Placental pericyte (primary cell): ENCODE measurements at places on chromosomes 2 and 18. TPM values are rescaled to one million over a fixed set of nuclear protein-coding genes. Genes with fewer than 3 reads are reported as not detected.

MAPRE3 gene
- 4.2 and 7.2 TPM in 2 replicates for total RNA-seq

CCT4 gene
- total RNA-seq, result 115 and 159 TPM in 2 replicates

FKBP1B gene
- 2.0 and 5.3 TPM in 2 replicates for total RNA-seq

DSG1 gene
- not detected in 2 replicates for total RNA-seq

AQP12B gene
- not detected in 2 replicates for total RNA-seq

UGT1A10 gene
- total RNA-seq, result 0.22 TPM in 1 of 2 replicates, not detected in the other

SRSF7 gene
- 101 and 134 TPM in 2 replicates for total RNA-seq

NIFK gene
- 40.5 and 62.4 TPM in 2 replicates for total RNA-seq

CAPN13 gene
- total RNA-seq, result not detected in 2 replicates

CPS1 gene
- 4.2 and 23.6 TPM in 2 replicates for total RNA-seq

IL1F10 gene
- not detected in 2 replicates for total RNA-seq

STPG4 gene
- 0.66 and 1.6 TPM in 2 replicates for total RNA-seq

POLE4 gene
- total RNA-seq, result 14.2 and 24.7 TPM in 2 replicates

PLGLB2 gene
- 0.66 and 3.7 TPM in 2 replicates for total RNA-seq

XDH gene
- under 0.01 and 2.0 TPM in 2 replicates for total RNA-seq

GNAL gene
- total RNA-seq, result 0.14 TPM in 1 of 2 replicates, not detected in the other

COLEC12 gene
- 15.0 and 28.9 TPM in 2 replicates for total RNA-seq

CSRNP3 gene
- total RNA-seq, result under 0.01 and 0.43 TPM in 2 replicates

C18orf54 gene
- 0.66 and 8.9 TPM in 2 replicates for total RNA-seq

APLF gene
- 6.8 and 6.9 TPM in 2 replicates for total RNA-seq

UGT1A5 gene
- total RNA-seq, result not detected in 2 replicates

LRRTM4 gene
- total RNA-seq, result not detected in 2 replicates

SULT1C2 gene
- not detected in 2 replicates for total RNA-seq

BMP10 gene
- 0.44 TPM in 1 of 2 replicates, not detected in the other for total RNA-seq

FAM228A gene
- 0.14 and 1.5 TPM in 2 replicates for total RNA-seq

DCDC2C gene
- total RNA-seq, result not detected in 2 replicates

ADAM23 gene
- 3.9 and 11.6 TPM in 2 replicates for total RNA-seq

TRIM43 gene
- not detected in 2 replicates for total RNA-seq

CLEC4F gene
- total RNA-seq, result not detected in 2 replicates

MGAT4A gene
- total RNA-seq, result 0.14 and 0.22 TPM in 2 replicates

ACP1 gene
- 64.3 and 101 TPM in 2 replicates for total RNA-seq

FRZB gene
- total RNA-seq, result 0.14 and 0.66 TPM in 2 replicates

REG1B gene
- total RNA-seq, result not detected in 2 replicates

CDK5R2 gene
- total RNA-seq, result not detected in 2 replicates

FASTKD2 gene
- 26.0 and 47.8 TPM in 2 replicates for total RNA-seq
